H9 (cell line): ENCODE measurements at places on chromosomes 4 and X.

DNA sequence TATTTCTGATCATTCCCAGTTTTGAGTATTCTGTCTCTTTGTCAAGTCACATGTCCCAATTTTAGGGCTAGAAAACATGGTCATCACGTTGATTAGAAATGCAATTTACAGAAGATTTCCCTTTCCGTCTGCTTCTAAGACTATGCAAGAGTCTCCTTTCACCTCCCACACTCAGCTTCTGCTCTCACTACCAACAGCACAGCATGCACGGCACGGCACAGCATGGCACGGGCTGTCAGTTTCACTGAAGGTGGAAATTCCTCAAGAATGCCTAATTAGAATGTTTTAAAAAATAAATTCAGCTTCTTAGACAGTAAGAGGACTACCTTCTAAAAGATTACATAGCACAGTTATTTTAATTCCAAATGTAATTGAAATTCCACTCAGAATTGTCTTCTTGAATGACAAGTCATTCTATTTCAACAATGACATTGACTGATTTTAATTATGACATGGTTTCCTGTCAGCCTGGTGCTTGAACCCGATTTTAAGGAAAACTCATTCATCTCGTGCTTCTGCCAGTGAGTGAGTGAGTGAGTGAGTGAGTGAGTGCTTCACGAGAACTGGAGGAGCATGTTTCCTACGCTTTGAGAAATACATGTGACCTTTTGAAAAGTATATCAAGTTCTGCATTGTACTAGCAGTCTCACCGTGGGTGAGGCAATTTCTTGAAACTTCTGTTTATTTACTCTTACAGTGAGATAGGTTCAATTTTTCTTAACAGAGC lies 124.8 kb upstream of the SORBS2 start:
- no peaks in the 10 kb centered on the region for H3K36me3 ChIP-seq
- H3K4me1 ChIP-seq = no peaks in the 10 kb centered on the region; the same call in 1 of the 2 replicates
- H3K27ac ChIP-seq = no peak overlapping the region
- DNase-seq = no peak
- H3K27me3 ChIP-seq = no peaks in the 10 kb centered on the region

DNA sequence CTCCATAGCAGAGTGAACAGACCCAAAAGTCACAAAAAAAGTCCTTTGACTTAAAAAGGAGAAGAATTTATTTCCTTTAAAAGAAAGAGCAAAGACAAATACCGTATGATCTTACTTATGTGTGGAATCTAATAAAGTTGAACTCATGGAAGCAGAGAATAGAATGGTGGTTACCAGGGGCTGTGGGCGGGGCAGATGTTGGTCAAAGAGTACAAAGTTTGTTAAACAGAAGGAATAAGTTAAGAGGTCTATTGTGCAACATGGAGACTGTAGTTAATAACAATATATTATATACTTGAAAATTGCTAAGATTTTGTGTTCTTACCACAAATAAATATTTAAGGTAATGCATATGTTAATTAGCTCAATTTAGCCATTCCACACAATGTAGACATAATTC lies 173.3 kb upstream of the S100G start:
- DNase-seq = no peak
- H3K27ac ChIP-seq = no peak overlapping the region
- no peak overlapping the region for H3K4me3 ChIP-seq
- H3K4me1 ChIP-seq = no peaks in the 10 kb centered on the region; the same call in 1 of the 2 replicates

- H3K36me3 ChIP-seq = peaks cover 21% of the 10 kb centered on the region
- H3K4me3 ChIP-seq = peak overlapping the region; percentile 85
- H3K27me3 ChIP-seq = no peaks in the 10 kb centered on the region
- H3K4me1 ChIP-seq = no peaks in the 10 kb centered on the region
Observed at GRCh38 chr4:118280501-118281218, 72.1 kb downstream of the PRSS12 start.

DNA sequence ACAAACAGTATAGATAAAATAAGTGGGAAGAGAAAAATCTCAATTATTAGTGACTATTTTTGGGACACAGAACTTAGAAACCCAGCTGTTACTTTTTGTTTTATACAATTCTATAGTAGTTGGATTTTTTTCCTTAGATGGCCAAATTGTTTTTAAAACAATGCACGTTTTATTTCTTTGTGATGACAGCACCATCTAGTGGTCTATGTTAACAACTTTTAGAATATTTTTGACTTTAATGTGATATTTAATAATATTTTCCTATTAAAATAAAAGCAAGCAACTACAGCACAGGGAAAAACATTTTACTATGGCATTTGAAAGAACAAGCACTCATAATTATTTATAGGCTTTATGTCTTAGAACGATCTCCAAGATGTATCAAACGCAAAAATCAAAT lies 5.6 kb upstream of the SMIM31 start:
- H3K27me3 ChIP-seq = no peaks in the 10 kb centered on the region
- DNase-seq = no peak
- H3K4me1 ChIP-seq = no peaks in the 10 kb centered on the region
- H3K27ac ChIP-seq = no peak overlapping the region

- no peak overlapping the region for H3K4me3 ChIP-seq
- H3K36me3 ChIP-seq = no peaks in the 10 kb centered on the region
- no peak for DNase-seq
Observed at GRCh38 chrX:57573754-57574153, 18.1 kb upstream of the ZXDB start.

DNA sequence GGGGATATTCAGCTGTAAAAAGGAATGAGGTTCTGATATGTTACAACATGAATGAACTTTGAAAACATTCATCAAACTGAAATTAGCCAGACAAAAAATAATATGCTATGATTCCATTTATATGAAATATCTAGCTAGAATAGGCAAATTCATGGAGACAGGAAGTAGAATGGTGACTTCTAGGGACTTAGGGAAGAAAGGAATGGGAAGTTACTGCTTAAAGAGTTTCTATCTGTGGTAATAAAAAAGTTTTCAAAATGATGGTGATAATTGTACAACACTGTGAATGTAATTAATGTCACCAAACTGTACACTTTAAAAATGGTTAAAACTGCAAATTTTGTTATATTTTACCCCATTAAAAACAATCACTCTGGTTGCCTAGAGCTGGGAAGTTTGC lies 30.2 kb downstream of the SMIM14 start:
- H3K27me3 ChIP-seq = no peaks in the 10 kb centered on the region
- H3K27ac ChIP-seq = no peak overlapping the region
- no peaks in the 10 kb centered on the region for H3K4me1 ChIP-seq
- no peak for DNase-seq
- peaks cover 38% of the 10 kb centered on the region for H3K36me3 ChIP-seq
- no peak overlapping the region for H3K4me3 ChIP-seq

- H3K4me3 ChIP-seq = no peak overlapping the region
- H3K36me3 ChIP-seq = peaks cover 30% of the 10 kb centered on the region
- no peaks in the 10 kb centered on the region for H3K27me3 ChIP-seq
- no peak overlapping the region for H3K27ac ChIP-seq
- no peaks in the 10 kb centered on the region for H3K4me1 ChIP-seq
Observed at GRCh38 chr4:48899432-48899749, 7.2 kb downstream of the OCIAD2 start.

DNA sequence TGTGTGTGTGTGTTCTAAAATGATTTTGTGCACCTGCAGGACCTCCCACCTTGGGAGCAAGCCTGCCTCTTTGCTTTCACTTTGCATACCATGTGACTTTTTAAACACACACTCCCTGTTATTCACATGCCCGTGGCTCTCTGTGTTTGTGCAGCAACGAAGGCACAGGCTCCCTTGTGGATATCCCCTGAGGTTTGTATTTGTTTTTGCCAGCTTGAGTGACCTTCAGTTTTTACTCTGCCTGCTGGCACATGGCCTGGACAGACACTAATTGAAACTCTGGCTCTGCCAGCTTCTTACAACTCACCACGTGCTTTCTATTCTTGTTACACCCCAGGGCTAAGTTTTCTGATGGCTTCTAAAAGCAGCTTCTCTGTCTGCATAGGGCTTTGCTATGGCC lies 885.8 kb downstream of the SH3BGRL start:
- H3K4me1 ChIP-seq = no peaks in the 10 kb centered on the region
- no peak overlapping the region for H3K27ac ChIP-seq
- H3K4me3 ChIP-seq = no peak overlapping the region
- DNase-seq = no peak
- H3K27me3 ChIP-seq = no peaks in the 10 kb centered on the region

- H3K36me3 ChIP-seq = no peaks in the 10 kb centered on the region
- no peak overlapping the region for H3K4me3 ChIP-seq
- no peaks in the 10 kb centered on the region for H3K27me3 ChIP-seq
- H3K27ac ChIP-seq = no peak overlapping the region
Observed at GRCh38 chr4:7295197-7295910, 103.0 kb downstream of the SORCS2 start.

DNA sequence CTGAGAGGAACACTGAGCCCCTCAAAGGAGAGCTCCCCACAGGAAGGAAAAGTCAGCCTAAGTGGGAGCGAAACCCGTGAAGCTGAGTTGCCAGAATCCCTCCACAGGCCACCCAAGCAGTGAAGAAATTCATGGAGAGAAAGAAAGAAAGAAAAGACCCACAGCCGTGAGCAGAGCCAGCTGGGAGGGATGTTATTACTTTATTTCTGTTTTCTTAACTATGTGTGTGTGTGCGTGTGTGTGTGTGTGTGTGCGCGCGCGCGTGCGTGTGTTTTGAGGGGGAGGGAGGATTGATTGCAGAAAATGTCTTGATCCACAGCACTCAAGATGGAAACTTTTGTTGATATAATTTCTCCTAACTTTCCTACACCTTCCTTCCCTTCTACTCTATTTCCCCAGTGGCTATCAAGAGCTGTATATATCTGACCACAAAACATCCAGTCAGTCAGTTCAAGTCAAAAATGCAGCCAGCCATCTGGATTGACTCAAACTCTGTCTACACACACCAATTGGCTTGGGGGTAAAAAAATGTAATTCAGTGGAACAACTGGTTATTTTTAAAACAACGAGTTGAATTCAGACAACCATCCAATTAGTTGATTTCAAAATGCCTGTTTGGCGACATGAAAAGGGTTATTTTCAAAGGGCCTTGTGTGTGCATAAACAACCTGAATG lies 13.8 kb upstream of the GPC3 start:
- H3K27me3 ChIP-seq = no peaks in the 10 kb centered on the region
- no peaks in the 10 kb centered on the region for H3K4me1 ChIP-seq
- H3K27ac ChIP-seq = no peak overlapping the region
- no peak for DNase-seq
- H3K4me3 ChIP-seq = no peak overlapping the region

DNA sequence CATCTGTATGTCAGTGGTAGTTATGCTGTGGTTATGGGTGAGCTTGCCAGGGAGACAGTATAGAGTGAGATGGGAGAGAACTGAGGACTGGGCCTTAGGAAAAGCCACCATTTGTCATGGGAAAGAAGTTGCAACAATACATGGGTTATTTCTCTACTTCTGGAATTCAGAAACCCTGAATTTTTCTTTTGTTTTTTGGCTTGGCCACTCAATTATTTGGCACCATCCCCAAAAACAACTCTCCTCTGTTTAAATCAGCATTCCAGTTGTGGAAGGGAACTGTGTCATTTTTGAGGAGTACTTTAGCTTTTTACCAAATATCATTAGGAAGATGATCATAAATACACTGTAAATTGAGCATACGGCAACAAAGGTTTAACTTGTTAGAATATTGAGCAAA lies 41.1 kb upstream of the ACSL4 start:
- H3K27me3 ChIP-seq = no peaks in the 10 kb centered on the region
- H3K36me3 ChIP-seq = peaks cover 9% of the 10 kb centered on the region
- no peak for DNase-seq
- H3K4me3 ChIP-seq = no peak overlapping the region
- no peaks in the 10 kb centered on the region; the same call in 1 of the 2 replicates for H3K4me1 ChIP-seq

GRCh38 chr4:85979276-85979675 lies 380.6 kb downstream of the MAPK10 start:
- no peak overlapping the region for H3K27ac ChIP-seq
- H3K27me3 ChIP-seq = no peaks in the 10 kb centered on the region
- DNase-seq = no peak
- H3K4me1 ChIP-seq = no peaks in the 10 kb centered on the region
- no peaks in the 10 kb centered on the region for H3K36me3 ChIP-seq
- no peak overlapping the region for H3K4me3 ChIP-seq

DNA sequence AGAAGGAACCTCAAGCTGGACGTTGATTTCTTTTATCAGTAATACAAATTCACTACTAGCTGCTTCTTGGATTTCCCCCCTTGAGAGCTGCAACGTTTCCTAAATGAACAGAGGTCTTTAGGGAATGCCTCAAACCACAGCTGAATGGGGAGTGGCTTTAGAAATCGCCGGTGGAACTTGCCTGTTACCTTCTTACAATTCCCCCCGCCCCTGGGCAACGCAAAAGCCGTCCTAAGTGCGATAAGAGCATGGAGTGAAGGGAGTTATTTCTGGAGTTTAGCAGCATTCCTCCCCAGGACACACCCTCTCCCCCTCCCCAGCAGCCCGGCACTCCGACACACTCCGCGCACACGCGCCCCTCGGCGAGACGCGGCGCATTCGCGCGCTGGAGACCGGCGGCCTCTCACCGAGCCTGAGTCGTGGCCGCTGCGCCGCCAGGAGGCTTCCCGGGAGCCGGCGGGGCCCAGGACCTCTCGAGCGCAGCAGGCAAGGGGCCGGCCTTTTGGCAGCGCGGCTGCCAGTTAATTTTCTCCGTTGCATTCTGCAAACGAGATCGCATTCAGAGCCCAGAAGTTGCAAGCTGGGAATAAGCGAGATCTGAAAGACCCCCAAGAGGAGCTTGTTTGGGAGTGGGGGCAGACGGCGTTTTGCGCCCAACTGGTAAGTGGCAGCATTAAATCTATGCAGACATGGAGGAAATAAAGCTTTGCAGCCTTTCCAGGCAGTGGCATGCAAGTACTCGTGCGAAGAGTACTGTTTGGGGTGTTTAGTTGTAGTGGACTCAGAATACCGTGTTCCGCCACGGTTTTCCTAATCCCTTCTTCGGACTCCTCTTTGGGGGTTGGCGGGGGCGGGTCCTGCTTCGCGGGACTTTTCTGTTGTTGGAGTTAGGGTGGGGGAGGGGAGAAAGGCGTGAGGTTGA lies 134.7 kb downstream of the PALLD start:
- peaks cover 2% of the 10 kb centered on the region; the same call in 1 of the 2 replicates for H3K4me1 ChIP-seq
- H3K27me3 ChIP-seq = no peaks in the 10 kb centered on the region; the same call in 1 of the 2 replicates
- no peak overlapping the region for H3K27ac ChIP-seq

DNA sequence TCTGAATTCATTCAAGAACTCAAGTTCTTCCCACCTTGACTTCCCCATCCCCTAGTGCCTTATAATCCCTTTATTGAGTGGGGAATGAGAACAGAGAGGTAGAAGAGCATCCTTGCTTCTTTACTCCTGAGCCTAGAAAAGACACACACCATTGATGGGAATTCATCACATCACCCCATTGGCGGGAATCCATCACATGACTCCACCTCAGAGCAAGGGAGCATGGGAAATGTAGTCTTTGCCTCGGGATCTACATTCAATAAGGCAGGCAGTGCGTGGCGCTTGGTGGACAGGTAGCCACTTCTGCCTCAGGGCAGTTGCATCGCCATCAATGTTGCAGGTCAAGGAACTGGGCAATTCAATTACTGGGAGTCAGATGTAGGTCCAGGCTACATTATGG lies 50.7 kb downstream of the MXRA5 start:
- no peak overlapping the region for H3K27ac ChIP-seq
- H3K27me3 ChIP-seq = no peaks in the 10 kb centered on the region
- H3K4me1 ChIP-seq = peaks cover 2% of the 10 kb centered on the region; the same call in 1 of the 2 replicates
- no peaks in the 10 kb centered on the region for H3K36me3 ChIP-seq

- H3K27me3 ChIP-seq = no peaks in the 10 kb centered on the region
- no peak for DNase-seq
- H3K36me3 ChIP-seq = no peaks in the 10 kb centered on the region
- no peak overlapping the region for H3K27ac ChIP-seq
Observed at GRCh38 chr4:78667325-78667724, 108.8 kb upstream of the BMP2K start.
